ENCODE measurements at places on chromosomes 4 and X.

GRCh38 chr4:169582706-169583105 lies 29.7 kb downstream of the NEK1 start:
- peak; percentile 7 for DNase-seq

GRCh38 chrX:72366701-72367454 lies 61.2 kb upstream of the CITED1 start:
- DNase-seq, result no peak

DNA sequence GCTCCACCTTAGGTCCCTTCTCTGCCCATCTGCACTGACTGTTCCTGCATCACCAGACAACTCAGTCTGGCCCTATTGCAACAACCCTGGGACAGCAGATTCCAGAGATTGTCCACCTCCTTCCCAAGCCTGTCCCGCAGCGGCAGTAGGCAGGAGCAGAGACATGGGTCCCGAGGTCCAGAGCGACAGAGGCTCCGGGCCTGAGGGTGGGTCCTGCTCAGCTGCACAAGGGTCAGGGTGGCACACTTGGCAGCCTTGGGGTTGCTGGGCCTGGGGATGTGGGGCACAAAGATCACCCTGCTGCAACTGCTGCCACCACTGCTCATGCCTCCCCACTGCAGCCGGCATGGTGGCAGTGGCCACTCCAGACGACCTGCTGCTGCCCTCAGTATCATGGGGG lies 674.5 kb downstream of the SH3BGRL start:
- DNase-seq, result no peak

DNA sequence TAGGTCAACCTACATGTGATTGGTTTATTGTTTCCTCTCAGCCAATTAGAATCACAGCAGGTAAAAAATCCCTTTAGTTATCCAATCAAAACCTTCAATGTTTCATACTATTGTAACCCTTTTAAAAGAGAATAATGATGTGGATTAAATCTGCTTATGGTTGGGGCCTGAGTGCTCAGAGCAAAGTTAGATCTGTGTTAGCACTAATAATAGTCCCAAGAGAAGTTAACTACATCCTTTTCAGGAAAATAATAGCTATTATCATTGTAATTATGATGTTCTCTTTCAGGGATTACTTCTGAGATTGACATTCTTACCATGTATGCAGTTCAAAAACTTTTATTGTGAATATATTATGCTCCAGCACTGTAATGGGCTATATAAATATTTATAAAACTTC lies 262.6 kb upstream of the ARX start:
- DNase-seq, result no peak

- DNase-seq, result no peak
Measured at GRCh38 chr4:152064282-152064681, 303.5 kb upstream of the GATB start.

- DNase-seq, result no peak
Measured at GRCh38 chr4:10684631-10685030, at the start of gene CLNK. TSS of gene CLNK (minus strand) at chr4:10684768. CDS start at chr4:10667869, 16,899 bp downstream.

DNA sequence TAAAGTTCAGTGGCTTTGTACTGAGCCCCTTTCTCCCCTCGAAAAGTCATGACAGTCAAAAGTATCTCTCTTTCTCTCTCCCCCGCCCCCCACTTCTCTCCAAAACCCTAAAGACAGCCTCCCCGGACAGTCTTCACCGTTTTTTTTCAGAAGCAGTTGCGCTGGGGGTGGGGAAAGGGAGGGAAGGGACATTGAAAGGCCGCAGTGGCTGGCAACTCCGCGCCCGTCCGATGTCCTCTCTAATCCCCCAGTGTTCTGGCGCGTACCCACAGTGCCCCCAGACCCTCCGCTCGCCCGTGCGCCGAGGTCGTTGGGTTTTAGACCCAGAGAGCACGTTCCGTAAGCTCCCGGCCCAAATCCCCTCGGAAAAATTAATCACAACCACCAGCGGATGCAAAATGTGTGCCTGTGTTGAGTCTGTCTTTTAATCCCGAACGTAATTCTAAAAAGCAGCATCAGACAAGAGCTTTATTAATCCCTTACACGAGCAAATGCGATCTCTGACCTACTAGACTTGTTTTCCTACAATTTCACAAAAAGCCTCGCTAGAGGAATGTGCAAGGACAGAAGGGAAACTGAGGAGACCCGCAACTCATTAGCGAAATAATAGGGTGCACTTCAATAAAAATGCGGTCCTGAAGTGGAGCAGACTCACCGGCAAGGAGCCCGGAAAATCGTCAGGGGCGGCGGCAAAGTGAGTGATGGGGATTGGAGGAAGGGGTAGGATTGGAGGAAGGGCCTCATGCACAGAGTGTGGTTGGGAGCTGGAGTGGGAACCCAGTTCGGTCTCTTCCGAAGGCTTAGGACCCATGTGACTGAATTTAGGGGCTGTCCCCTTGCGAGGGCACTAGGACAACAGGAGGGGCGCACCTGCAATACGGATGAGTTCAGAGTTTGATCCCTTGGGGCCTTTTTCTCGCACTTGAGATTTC lies 12.2 kb upstream of the PRDM8 start:
- no peak for DNase-seq

GRCh38 chr4:147118528-147118927 lies 172.9 kb upstream of the TTC29 start:
- DNase-seq, result no peak

DNA sequence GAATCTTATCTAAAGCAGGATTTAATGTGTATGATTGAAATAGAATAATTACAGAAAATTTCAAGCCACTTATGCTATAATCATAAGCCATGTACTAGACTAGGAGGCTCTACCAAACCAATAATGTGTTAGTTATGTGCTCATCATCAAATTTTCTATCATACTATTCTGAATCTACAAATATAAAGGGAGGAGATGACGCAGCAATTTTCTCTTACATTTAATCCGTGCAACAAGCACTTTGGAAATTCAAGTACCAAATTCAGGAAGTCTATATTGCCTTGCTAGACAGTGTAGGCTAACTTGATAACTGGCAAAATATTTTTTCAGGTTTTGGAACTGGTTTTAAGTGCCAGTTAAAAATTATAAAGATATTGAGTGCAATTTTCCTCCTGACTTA lies 283.5 kb downstream of the C4orf33 start:
- DNase-seq, result no peak

- DNase-seq, result no peak
Measured at GRCh38 chr4:14449308-14449707, 553.0 kb upstream of the CPEB2 start.

Data from foreskin keratinocyte (primary cell).